ENCODE measurements at places on chromosomes 13 and 19. TPM values are rescaled to one million over a fixed set of nuclear protein-coding genes. Genes with fewer than 3 reads are reported as not detected.

The EBPL gene
- 43.9 TPM for total RNA-seq

The CEACAM1 gene
- 4.6 TPM for total RNA-seq

GRCh38 chr19:50368649-50369570, 3.5 kb upstream of the NAPSA start:
- peak; percentile 51 for DNase-seq

GRCh38 chr19:39506944-39507714, 7.8 kb upstream of the SELENOV start:
- no peak for DNase-seq

- DNase-seq, result no peak
These were observed 402.4 kb downstream of the EFNB2 start for GRCh38 chr13:106133025-106133424.

GRCh38 chr13:79736356-79736755, 255.4 kb downstream of the NDFIP2 start:
- no peak for DNase-seq

DNA sequence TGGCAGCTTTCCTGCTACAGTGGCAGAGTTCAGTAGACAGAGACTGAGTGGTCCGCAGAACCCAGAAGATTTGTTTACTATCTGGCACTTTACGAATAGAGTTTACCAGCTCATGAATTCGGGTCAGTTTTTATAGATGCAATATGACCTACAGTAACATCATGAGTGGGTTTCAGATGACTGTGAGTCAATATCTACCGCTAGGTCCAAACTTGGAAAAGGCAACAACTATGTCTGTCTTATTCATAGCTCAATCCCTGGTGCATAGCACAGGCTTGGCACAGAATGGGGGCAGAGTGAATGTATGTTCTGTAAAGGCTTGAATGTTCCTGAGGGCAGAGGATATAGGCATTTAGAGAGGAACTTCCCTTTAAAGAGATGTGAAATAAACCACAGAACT, 65.2 kb downstream of the RAP2A start:
- DNase-seq, result no peak

DNA sequence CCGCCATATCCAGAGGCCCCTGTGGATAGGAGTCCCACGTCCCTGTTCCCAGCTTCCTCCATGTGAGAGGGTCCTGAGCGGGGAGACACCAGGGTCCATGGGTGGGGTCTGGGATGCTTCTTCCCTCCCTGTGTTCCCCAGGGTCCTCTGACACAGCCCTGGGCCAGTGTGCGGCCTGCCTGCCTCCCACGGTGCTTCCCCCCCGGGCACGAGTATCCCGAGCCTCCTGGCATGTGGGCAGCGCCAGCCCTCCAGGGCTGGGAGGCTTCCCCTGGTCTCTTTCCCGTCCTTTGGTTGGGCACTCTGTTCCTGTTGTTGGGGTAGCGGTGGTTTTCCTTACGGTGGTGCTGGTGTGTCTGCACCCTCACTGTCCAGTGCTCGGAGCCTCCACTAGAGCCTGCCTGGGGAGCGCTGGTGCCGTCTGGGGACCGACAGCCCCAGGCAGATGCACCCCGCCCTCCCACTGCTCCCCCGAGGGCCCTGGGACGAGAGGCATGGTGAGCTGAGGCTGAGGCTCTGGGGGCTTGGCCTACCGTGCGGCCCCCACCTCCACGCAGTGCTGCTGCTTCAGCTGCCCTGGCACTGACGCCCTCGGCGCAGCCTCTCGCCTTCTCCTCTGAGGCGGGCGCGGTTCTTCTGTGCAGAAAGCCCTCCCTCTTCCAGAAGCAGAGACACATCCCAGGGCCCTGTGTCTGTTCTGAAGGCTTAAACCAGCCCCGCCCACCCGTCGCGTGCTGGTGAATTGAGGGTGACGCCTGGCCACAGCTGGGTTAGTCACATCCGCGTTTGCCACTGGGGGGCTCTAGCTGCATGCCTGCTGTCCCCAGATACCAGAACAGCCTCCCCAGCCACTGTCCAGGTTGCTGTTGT, 27.9 kb downstream of the PLEKHJ1 start:
- DNase-seq, result peak; percentile 12

DNA sequence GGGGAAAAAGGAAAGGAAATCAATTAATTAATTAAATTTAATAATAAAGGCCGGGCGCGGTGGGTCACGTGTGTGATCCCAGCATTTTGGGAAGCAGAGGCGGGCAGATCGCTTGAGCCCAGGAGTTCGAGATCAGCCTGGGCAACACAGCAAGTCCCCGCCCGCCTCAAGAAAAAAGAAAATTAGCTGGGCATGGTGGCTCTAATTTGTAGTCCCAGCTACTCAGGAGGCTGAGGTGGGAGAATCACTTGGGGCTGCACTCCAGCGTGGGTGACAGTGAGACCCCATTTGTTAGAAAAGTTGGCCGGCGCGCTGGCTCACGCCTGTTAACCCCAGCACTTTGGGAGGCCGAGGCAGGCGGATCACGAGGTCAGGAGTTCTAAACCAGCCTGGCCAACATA, 733 bp upstream of the CD320 start:
- DNase-seq, result no peak

All from thoracic aorta (tissue), 2 donors.